ENCODE measurements at places on chromosomes 1 and 21. TPM values are rescaled to one million over a fixed set of nuclear protein-coding genes. Genes with fewer than 3 reads are reported as not detected.

The MEF2D gene
- 6.9 TPM for total RNA-seq

The CA14 gene
- total RNA-seq: 0.11 TPM

The RAB29 gene
- total RNA-seq: 12.4 TPM

The ARHGEF10L gene
- 20.8 TPM for total RNA-seq

The OR2G6 gene
- not detected for total RNA-seq

The LCE1E gene
- not detected for total RNA-seq

The ZNF683 gene
- total RNA-seq: not detected

The AXDND1 gene
- total RNA-seq: 0.22 TPM

The MATN1 gene
- total RNA-seq: not detected

The ANKRD45 gene
- 1.1 TPM for total RNA-seq

The C1QTNF12 gene
- 2.0 TPM for total RNA-seq

The MMP23B gene
- total RNA-seq: 4.7 TPM

The CELA2B gene
- not detected for total RNA-seq

The LCE1A gene
- not detected for total RNA-seq

The RBM8A gene
- 110 TPM for total RNA-seq

The SEC16B gene
- total RNA-seq: 3.4 TPM

The B3GALT2 gene
- total RNA-seq: under 0.01 TPM

The OR6P1 gene
- total RNA-seq: not detected

The AIRE gene
- under 0.01 TPM for total RNA-seq

The KCNN3 gene
- total RNA-seq: under 0.01 TPM

The AADACL3 gene
- not detected for total RNA-seq

The KRTAP12-2 gene
- total RNA-seq: not detected

The UBL4B gene
- total RNA-seq: not detected

The SLC16A4 gene
- 16.6 TPM for total RNA-seq

The ELAVL4 gene
- not detected for total RNA-seq

The KRTAP11-1 gene
- not detected for total RNA-seq

The PRAMEF6 gene
- total RNA-seq: not detected

The LORICRIN gene
- not detected for total RNA-seq

The SDF4 gene
- 158 TPM for total RNA-seq

The ATPAF1 gene
- total RNA-seq: 54.0 TPM

The GPR37L1 gene
- not detected for total RNA-seq

Data from uterine smooth muscle cell (primary cell).